BE2C (cell line): ENCODE measurements at places on chromosomes 4 and X.
A peak's percentile ranks its signal among the peaks of the same experiment; 100 is the strongest.

GRCh38 chr4:174199735-174200134 is 83.7 kb downstream of the FBXO8 start:
- DNase-seq = no peak

DNA sequence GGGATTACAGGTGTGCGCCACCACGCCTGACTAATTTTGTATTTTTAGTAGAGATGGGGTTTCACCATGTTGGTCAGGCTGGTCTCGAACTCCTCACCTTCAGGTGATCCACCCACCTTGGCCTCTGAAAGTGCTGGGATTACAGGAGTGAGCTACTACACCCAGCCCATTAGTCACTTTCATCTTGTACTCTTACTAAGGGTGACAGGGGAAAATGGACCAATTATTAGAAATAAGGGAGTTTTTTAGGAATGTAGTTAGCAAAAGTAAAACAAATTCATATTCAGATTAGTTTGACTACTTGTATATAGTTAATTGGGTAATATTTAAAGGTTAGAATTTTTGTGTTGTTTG is 26.1 kb downstream of the SMARCA5 start:
- DNase-seq = no peak

- no peak for DNase-seq
Measured at GRCh38 chr4:1826531-1827350, 29.2 kb downstream of the LETM1 start.

- DNase-seq = no peak
Measured at GRCh38 chr4:136917312-136918110, 614.8 kb downstream of the PCDH18 start.

- no peak for DNase-seq
Measured at GRCh38 chrX:52082578-52082977, 13.6 kb upstream of the MAGED4B start.

- peak; percentile 18 for DNase-seq
Measured at GRCh38 chr4:164383358-164384220, 370.3 kb upstream of the SMIM31 start.

- no peak for DNase-seq
Measured at GRCh38 chrX:25004485-25005032, 11.2 kb downstream of the ARX start.

DNA sequence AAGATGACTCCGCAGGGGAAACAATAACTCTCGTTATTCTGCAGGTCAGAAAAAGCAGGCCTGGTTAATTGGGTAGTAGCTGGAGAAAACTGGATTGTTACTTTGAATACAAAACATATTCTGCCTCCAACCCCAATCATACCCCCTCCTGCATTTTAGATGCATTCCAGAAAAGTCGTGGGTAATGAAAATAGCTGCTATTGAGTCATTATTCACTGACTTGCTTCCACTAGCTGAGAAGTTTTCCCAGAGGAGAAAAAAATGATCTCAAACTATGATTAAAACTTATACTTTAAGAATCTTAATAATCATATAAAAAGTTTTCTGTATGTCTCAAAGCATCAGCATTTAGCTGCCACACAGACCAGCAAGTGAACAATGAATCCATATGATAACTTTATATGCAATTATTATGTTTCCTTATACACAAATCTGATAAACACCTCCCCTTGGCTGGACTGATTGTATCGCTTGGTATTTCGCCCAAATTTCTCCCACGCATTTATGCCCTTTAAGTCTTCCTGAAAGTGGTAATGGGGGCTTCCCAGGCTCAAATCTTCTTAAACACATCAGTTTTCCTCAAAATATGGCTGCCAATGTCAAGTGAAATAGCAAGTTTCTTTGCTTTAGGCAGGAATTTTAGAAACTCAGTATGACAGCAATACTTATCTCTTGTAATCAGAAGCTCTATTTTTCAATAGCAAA is 181.0 kb downstream of the LDB2 start:
- no peak for DNase-seq

- DNase-seq = no peak
Measured at GRCh38 chrX:67104982-67105757, 438.7 kb upstream of the AR start.

- DNase-seq = peak; percentile 35
Measured at GRCh38 chr4:153257991-153258390, 53.7 kb downstream of the TRIM2 start.

DNA sequence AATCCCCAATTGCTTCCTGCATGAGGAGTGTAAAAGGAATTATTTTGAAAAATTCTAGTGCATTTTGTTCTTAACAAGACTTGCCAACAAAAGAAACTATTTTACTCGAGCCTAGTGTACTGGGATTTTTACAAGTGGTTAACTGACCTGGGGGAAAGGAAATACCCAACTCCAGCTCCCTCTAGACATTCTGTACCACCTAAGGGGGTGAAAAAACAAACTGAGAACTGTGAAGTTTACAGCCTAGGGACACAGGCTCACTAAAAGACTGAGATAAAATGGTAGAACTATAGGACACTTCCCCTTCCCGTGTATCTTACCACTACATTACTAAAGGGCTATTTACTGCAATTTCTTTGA is 2.6 kb upstream of the ADH5 start:
- no peak for DNase-seq

DNA sequence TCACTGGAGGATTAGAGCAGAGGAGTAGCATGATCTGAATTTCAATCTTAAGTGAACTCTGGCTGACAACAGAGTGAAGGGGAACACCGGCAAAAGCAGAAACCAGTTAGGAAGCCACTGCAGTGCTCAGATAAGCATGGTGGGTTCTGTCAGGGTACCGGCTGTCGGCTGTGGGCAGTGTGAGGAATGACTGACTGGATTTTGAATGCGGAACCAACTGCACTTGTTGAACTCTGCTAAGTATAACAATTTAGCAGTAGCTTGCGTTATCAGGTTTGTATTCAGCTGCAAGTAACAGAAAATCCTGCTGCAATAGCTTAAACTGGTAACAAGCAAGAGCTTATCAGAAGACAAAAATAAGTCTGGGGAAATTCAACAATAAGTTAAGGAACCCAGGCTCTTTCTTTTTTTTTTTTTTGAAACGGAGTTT is 5.2 kb downstream of the HTT start:
- DNase-seq = no peak

DNA sequence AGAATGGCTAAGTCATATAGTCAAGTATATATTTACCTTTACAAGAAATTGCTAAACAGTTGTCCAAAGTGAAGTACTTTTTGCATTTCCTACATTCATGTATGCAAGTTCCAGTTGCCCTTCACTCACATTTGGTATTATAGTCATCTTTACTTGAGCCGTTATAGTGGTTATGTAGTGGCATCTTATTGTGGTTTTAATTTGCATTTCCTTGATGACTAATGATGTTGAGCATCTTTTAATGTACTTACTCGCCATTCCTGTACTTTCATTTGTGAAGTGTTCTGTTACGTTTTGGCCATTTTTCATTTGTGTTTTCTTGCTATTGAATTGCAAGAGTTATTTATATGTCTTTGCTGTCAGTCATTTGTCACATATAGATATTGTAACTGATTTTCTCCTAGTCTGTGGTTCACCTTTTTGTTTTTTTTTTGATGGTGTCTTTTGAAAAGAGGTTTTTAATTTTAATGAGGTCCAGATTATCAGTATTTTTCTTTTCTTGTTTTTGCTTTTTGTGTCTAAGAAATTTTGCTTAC is 27.6 kb downstream of the ARFIP1 start:
- no peak for DNase-seq

DNA sequence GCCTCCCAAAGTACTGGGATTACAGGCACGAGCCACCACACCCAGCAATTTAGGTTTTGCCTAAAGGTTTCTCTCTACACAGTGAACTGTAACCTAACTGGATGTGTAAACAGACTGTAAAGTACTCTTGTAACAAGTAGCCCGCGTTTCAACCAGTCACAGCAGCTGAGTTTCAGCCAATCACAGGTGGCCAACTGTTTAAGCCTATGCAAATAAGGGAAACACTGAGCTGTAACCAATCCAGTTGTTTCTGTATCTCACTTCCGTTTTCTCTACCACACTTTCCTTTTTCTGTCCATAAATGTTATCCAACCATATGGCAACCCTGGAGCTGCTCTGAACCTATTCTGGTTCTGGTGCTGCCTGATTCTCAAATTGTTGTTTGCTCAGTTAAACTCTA is 59.9 kb downstream of the DIPK2B start:
- DNase-seq = no peak

DNA sequence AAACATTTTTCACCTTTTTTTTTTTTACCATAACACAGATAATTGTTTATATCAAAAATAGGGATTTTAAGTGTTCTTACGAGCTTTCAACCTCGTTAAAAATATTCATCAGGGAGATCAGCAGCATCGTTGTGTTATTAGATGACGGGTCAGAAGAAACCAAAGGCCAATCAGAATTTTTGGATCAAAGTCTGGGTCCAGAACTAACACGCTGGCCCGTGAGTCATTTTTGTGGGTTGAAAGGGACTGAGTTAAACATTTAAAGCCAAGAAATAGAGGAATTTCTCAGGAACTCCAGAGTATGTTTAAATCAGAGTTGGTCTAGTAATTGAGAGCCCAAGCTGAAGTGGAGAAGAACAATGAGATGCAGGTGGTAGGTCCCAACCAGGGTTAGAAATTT is 170.8 kb downstream of the TLL1 start:
- no peak for DNase-seq

DNA sequence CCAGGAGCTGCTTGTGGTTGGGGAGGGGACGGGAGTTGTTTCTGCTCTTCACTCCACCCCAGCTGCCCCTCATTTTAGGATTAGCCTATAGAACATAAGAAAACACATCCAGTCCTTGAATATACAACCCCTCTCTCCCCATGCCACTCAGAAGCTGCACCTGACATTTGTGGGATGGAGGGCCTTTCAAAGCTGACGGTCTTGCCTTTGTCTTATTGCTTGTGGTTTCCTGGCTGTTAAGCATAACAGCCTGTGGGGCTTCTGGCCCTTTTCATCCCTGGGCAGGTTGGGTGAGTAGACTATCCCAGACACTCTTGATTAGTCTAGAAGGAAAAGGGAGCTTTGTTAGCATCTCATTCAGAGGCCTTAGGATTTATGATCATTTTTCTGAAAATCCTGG is 407.6 kb upstream of the BOD1L1 start:
- DNase-seq = no peak

DNA sequence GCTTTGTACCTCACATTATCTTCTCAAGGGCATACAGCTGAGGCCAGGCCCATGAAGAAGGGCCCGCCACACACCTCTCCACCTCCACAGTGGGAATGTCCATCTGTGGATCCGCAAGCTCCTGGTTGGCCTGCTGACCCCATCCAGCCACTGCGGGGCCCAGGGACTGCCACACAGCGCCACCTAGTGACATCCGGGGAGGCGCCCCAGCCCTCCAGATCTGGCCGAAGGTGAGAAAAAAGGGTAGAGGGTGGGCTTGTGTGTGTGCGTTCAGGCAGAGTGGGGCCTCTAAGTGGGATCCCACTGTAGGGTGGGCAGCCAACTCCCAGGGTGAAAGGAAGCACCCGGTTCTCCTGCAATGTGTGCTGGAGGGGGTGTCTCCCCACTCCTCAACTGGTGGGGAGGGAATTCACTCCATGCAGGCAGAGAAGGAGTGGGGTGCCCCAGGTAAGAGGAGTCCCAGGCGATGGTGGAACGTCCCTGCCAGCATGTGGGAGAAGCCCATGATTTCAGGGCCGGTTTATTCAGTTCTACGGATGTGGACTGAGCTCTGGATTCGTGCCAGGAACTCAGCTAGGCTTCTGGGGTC is 117.3 kb downstream of the ENPP6 start:
- DNase-seq = peak; percentile 69

GRCh38 chr4:184477201-184477999 is 3.0 kb upstream of the IRF2 start:
- DNase-seq = no peak

DNA sequence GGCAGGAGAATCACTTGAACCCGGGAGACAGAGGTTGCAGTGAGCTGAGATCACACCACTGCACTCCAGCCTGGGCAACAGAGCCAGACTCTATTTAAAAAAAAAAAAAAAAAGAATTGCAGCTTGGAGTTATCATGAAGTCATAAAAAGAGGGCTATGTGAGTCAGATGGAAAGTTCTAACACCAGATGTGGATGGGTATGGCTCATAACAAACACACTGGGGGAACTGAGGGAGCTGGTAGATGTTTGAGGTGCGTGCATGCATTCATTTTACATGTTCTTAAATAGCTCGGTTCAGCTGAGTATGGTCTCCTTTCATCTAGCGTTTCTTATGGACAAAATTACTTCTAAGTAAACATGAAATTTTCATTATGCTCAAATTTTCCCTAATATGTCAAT is 11.7 kb downstream of the TRMT2B start:
- no peak for DNase-seq

DNA sequence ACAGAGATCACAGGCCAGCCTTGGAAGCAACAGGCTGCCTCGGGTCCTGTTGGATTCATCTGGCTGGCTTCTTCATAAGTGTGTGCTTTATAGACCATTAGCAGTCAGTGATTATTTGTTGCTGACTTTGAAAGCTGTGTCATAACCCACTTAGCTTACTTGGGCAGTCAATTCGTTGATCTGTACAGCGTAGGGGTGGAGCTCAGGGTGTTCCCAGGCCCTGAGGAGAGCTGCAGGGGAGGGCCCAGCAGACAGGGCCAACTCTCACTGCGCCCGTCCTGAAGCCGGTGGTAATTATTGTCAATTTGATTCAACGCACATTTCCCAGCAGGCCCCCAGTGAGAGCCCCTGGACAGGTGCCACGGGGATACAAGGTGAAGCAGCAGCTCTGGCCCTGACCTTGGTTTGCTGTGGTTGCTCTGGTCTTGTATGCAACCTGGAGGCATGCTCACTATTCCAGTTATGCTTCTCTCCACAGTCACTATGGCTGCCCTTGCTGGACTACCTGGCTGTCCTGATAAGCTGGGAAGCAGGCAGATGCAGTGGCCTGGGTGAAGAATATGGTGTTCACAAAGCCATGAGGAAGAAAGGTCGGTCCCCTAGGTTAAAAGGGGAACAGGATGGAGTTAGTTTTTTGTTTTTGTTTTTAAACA is 40.1 kb upstream of the HMGB3 start:
- DNase-seq = no peak
